Upper lobe of right lung (tissue), 1 donor: ENCODE measurements at places on chromosomes 12 and 14. TPM values are rescaled to one million over a fixed set of nuclear protein-coding genes. Genes with fewer than 3 reads are reported as not detected.

- H3K36me3 ChIP-seq, result no peaks in the 10 kb centered on the region
- H3K27ac ChIP-seq, result peak overlapping the region; percentile 94
- H3K4me1 ChIP-seq, result peaks cover 21% of the 10 kb centered on the region
- peak; percentile 81 for DNase-seq
- H3K27me3 ChIP-seq, result no peaks in the 10 kb centered on the region
Measured at GRCh38 chr12:56151672-56152131, 685 bp upstream of the MYL6B start.

Gene TEAD4
- total RNA-seq, result 42.5 TPM

Gene DBX2
- not detected for total RNA-seq

DNA sequence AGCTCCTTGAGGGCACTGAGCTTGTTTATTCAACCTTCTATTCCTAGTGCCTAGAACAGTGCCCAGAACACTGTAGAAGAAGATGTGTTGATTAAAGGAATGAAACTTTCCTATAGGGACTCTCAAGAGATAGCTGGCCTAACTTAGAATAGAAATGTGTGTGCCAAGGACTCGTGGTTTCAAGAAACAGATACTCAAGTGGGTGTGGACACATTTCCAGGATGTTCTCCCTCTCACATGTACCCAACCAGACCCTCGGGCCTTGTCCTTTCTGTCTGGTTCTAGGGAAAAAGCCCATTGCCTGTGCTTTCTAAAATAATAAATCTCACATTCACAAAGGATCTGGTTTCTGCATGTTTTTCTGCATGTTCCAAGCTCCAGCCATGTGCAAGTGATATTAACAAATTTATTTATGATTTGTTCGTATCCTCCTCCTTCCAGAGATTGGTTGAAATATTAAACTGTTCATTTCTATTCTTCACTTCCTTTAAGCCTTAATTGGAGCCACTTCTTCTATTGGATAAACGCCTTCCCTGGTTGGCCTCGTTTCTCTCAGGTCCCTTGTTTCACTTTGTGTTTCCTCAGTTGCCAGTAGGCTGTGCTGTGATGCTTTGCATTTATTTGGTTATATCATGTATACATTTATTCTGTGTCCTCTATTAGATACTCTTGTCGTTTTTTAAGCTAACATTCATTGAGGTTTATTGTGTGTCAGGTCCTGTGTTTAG, 89.8 kb downstream of the CRADD start:
- peak overlapping the region; percentile 26 for H3K27ac ChIP-seq
- no peaks in the 10 kb centered on the region for H3K36me3 ChIP-seq
- no peaks in the 10 kb centered on the region for H3K27me3 ChIP-seq
